GM12878 (cell line): ENCODE measurements at places on chromosomes 5 and 9. TPM values are rescaled to one million over a fixed set of nuclear protein-coding genes. Genes with fewer than 3 reads are reported as not detected.

Gene PCDHGA7
- not detected in 2 replicates for polyA plus RNA-seq

Gene HCN1
- not detected in 2 replicates for polyA plus RNA-seq

Gene TEK
- not detected in 2 replicates for polyA plus RNA-seq

Gene PCDHA1
- polyA plus RNA-seq: not detected in 2 replicates

DNA sequence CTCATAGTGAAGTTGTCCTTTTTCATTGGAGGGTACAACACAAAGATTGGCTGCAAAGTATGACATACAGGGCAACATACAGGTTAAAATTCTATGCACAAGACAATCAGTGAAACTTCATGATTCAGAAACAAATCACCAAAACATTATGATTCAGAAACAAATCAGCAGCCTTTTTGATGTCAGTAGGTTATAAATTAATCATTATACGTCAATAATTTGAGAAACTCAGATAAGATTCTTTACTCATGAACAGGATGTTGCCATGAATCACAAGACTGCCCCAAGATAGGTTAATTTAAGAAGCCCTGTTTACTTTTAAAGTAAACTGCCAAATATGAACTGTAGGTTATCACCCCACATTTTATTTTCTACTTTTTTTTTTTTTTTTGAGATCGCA lies 62.2 kb upstream of the IL33 start:
- H3K4me1 ChIP-seq: no peaks in the 10 kb centered on the region
- no peaks in the 10 kb centered on the region for H3K27me3 ChIP-seq
- H3K36me3 ChIP-seq: no peaks in the 10 kb centered on the region
- no peak overlapping the region for H3K4me3 ChIP-seq
- H3K27ac ChIP-seq: no peak overlapping the region

- no peaks in the 10 kb centered on the region for H3K36me3 ChIP-seq
- no peaks in the 10 kb centered on the region for H3K4me1 ChIP-seq
- DNase-seq: no peak
Observed at GRCh38 chr5:39224196-39224761, 4.9 kb upstream of the FYB1 start.

GRCh38 chr5:116626272-116626723 lies 51.7 kb upstream of the SEMA6A start:
- no peak for DNase-seq
- peaks cover 6% of the 10 kb centered on the region for H3K4me1 ChIP-seq
- H3K27ac ChIP-seq: no peak overlapping the region

DNA sequence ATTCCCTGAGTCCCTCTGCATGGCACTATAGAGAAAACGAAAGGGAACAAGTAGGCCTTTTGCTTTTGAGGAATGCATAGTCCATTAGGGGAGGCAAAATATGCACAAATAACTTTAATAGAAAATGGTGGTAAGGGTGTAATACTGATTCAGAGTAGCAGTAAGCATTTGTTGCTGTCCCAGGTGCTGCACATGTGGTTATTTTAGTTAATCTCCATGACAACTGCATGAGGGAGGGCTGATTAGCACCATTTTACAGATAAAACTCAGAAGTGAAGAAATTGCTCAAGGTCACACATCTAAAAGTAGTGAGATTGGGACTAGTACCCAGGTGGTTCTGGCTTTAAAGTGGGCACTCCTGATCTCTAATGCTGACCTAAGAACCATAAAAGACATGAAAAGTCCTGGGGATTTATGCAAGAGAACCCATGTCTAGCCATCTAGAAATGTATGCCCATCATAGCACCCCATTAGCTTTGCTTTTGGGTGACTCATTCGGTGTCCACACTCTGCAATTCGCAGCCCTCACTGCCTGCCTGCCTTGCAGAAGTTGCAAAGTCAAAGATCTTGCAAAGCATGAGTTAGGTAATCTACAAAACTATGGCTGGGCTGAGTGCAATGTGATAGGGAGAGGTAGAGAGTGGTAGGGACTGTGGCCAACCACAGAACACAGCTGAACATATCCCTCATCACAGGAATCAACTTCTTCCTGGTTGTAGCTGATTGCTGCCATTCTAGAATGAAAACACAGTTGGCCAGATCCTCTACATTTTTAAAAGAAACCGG lies 195.2 kb downstream of the PTTG1 start:
- no peak for DNase-seq
- no peak overlapping the region for H3K27ac ChIP-seq
- H3K4me1 ChIP-seq: no peaks in the 10 kb centered on the region
- H3K27me3 ChIP-seq: no peaks in the 10 kb centered on the region; the same call in 1 of the 2 replicates
- no peaks in the 10 kb centered on the region for H3K36me3 ChIP-seq

DNA sequence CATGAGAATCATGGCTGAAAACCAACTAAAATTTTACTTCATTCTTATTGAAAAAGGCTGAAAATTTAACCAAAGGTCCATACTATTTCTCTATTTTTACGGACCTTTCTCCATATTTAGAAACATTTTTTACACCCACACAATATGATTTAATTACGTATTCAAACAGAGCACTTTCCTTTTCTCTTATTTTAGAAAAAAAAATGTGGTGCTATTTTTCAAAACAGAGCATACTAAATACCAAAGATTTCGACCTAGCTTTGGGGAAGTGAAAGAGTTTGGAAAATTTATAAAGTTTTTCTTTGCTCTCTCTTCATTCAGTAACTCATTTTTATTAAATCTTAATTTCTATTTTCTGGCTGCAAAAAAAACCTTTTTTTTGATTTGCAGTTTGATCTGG lies 38.1 kb downstream of the RNF145 start:
- peaks cover 19% of the 10 kb centered on the region for H3K36me3 ChIP-seq
- no peak overlapping the region for H3K27ac ChIP-seq
- H3K4me3 ChIP-seq: no peak overlapping the region
- no peaks in the 10 kb centered on the region for H3K4me1 ChIP-seq
- H3K27me3 ChIP-seq: no peaks in the 10 kb centered on the region
- DNase-seq: no peak

DNA sequence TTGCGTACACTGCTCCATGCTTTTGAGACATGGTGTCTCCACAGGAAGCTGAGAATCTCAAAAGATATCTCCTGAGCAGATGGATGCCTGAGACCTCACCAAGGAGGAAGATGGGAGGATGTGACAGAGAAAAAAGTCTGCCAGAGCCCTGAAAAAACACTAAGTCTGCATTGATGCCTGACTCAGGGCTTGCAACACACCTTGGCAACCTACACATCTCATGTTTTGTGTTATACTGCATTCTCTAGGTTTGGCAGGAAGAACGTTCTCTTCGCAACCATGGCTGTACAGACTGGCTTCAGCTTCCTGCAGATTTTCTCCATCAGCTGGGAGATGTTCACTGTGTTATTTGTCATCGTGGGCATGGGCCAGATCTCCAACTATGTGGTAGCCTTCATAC lies 19.2 kb downstream of the SLC22A4 start:
- H3K27me3 ChIP-seq: no peaks in the 10 kb centered on the region
- H3K4me1 ChIP-seq: no peaks in the 10 kb centered on the region
- H3K36me3 ChIP-seq: no peaks in the 10 kb centered on the region
- no peak overlapping the region for H3K4me3 ChIP-seq
- DNase-seq: no peak
- no peak overlapping the region for H3K27ac ChIP-seq

DNA sequence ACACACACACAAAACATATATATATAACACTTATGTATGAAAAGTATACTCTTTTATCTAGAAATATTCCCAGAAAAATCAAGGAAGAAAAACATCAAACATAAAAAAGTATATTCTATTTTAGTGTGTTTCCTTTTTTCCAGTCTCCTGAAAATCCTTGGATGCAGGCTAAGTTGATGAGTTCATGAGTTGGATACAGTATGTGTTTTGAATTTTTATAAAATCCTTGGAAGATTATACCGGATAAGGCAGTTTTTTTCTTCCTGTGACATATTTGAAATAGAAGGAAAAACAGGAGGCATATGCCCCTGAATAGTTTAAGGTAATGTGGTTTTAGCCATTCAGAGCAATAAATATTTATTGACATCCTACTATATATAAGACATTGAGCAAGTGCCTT lies 203.6 kb downstream of the SNX18 start:
- no peak for DNase-seq
- H3K4me1 ChIP-seq: no peaks in the 10 kb centered on the region
- no peak overlapping the region for H3K27ac ChIP-seq
- no peaks in the 10 kb centered on the region; the same call in 1 of the 2 replicates for H3K27me3 ChIP-seq
- no peak overlapping the region for H3K4me3 ChIP-seq
- no peaks in the 10 kb centered on the region for H3K36me3 ChIP-seq

DNA sequence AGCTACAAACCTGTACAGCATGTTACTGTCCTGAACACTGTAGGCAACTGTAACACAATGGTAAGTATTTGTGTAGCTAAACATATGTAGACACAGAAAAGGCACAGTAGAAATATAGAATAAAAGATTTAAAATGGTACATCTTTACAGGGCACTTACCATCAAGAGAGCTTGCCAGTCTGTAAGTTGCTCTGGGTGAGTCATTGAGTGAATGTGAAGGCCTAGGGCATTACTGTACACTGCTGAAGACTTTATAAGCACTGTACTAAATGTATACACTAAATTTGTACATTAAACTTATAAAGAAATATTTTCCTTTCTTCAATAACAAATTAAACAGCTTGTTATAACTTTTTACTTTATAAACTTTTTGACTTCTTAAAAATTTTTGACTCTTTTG lies 20.5 kb downstream of the ADRB2 start:
- H3K4me1 ChIP-seq: no peaks in the 10 kb centered on the region
- no peaks in the 10 kb centered on the region for H3K27me3 ChIP-seq
- H3K27ac ChIP-seq: no peak overlapping the region
- H3K36me3 ChIP-seq: no peaks in the 10 kb centered on the region

DNA sequence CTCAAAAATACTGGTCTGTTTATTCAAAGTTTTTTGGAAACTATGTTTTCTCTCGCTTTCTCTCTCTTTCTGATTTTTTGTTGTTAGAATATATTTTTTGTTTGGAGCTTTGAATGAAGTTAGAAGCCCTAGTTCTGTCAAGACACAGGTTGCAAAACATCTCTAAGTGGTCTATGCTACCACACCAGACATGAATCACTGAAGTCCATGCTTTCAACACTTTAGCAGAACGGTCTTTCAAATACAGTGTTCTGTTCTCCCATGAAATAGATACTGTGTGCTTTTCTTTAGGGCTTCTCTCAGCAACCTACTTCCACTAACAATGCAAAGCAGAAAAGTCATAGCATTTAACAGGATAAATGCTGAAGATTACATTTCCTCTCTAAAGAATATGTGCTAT lies 392.5 kb downstream of the TMEM167A start:
- H3K4me3 ChIP-seq: no peak overlapping the region
- no peaks in the 10 kb centered on the region for H3K36me3 ChIP-seq
- H3K27me3 ChIP-seq: no peaks in the 10 kb centered on the region
- H3K27ac ChIP-seq: no peak overlapping the region

DNA sequence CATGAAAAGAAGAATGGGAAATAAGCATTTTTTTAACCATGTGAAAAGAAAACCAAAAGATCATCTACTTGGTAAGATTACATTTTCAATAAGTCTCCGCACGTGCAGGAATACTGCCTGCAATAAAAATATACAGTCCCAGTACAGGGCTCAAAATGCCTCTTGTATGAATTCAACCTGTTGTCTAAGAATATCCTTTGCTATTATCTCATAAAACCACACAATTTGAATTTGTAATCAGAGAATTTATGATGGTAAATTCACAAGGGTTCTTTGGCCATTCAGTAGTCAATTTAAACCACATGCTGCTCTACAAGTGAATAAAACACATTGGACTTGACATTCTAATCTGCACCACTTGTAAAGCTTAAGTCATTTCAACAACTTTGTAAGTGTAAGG lies 46.6 kb downstream of the ST8SIA4 start:
- DNase-seq: no peak
- H3K4me3 ChIP-seq: peak overlapping the region; percentile 72
- H3K27me3 ChIP-seq: no peaks in the 10 kb centered on the region
- H3K4me1 ChIP-seq: peaks cover 53% of the 10 kb centered on the region

GRCh38 chr5:91281401-91281800 lies 101.7 kb downstream of the ARRDC3 start:
- DNase-seq: no peak
- H3K4me1 ChIP-seq: peaks cover 15% of the 10 kb centered on the region
- no peak overlapping the region for H3K4me3 ChIP-seq
- no peaks in the 10 kb centered on the region for H3K36me3 ChIP-seq
- H3K27ac ChIP-seq: no peak overlapping the region

DNA sequence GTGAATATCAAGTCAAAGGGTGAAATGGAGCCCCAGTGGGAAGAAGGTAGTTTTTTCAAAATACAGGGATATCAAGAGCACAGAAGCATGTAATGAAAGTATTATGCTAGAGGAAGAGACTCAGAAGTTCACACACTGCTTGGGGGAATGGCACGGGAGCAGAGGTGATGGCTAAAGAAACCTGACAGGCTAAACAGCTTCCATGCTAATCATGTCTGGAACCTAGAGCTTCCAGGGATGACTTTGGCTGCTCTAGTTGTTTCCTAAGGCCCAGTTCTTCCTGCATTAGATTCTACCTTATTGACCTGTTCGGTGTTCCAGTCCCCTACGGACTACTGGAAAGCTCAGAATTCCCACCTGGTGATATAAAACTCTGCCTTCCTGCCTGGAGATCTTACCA lies 34.3 kb downstream of the TRIM32 start:
- no peaks in the 10 kb centered on the region; the same call in 1 of the 2 replicates for H3K27me3 ChIP-seq
- no peak overlapping the region for H3K27ac ChIP-seq
- no peaks in the 10 kb centered on the region for H3K36me3 ChIP-seq
- H3K4me3 ChIP-seq: no peak overlapping the region

DNA sequence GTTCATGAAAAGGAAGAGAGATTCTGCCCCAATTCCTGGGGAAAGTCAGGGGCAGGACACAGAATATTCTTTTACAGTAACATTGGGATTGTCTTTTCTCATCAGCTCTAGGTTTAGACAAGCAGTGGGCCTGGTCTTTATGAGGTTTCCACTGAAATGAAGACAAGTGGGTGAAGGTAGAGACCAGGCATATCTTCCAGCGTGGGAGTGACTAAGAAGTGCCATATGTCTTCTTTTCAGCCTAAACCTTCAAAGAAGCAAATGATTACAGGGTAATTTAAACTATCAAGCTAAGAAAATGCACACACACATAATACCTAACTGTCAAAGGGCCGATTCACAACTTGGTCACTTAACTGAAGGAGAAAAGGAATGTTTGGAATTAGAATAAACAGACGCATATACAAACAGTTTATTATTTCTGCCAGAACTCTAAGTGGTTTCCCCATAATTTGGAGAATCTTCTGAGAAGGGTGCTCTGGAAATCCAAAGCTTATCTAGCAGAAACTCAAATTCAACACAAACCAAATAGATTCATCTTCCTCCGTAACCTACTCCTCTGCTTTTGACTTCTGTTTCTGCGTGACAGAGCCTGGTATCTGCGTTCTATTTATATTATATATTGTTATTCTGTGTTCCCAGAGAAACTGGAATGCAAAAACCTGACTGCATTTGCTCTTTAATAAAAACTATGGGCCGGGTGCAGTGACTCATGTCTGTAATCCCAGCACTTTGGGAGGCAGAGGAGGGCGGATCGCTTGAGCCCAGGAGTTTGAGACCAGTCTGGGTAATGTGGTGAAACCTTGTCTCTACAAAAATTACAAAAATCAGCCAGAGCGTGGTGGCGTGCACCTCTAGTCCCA lies 22.0 kb upstream of the TEK start:
- no peaks in the 10 kb centered on the region for H3K36me3 ChIP-seq
- H3K4me1 ChIP-seq: no peaks in the 10 kb centered on the region
- no peak overlapping the region for H3K27ac ChIP-seq
- no peaks in the 10 kb centered on the region for H3K27me3 ChIP-seq
- DNase-seq: no peak

- no peak overlapping the region for H3K27ac ChIP-seq
- no peaks in the 10 kb centered on the region for H3K4me1 ChIP-seq
- no peaks in the 10 kb centered on the region for H3K27me3 ChIP-seq
- no peak for DNase-seq
- H3K36me3 ChIP-seq: no peaks in the 10 kb centered on the region
- H3K4me3 ChIP-seq: no peak overlapping the region
Observed at GRCh38 chr5:112643339-112643971, 94.2 kb upstream of the APC start.

GRCh38 chr5:29697785-29698414 lies 1495.6 kb upstream of the CDH6 start:
- no peak overlapping the region for H3K4me3 ChIP-seq
- no peak for DNase-seq
- no peaks in the 10 kb centered on the region for H3K4me1 ChIP-seq
- H3K27ac ChIP-seq: no peak overlapping the region
- H3K36me3 ChIP-seq: no peaks in the 10 kb centered on the region
